ENCODE measurements at places on chromosomes 2 and 18.

- DNase-seq, result no peak
Observed at GRCh38 chr2:120715353-120715752, 20.3 kb upstream of the GLI2 start.

GRCh38 chr18:56807901-56808300 is 156.7 kb downstream of the WDR7 start:
- DNase-seq, result no peak

- DNase-seq, result no peak
Observed at GRCh38 chr2:230694241-230694640, 18.4 kb upstream of the CAB39 start.

DNA sequence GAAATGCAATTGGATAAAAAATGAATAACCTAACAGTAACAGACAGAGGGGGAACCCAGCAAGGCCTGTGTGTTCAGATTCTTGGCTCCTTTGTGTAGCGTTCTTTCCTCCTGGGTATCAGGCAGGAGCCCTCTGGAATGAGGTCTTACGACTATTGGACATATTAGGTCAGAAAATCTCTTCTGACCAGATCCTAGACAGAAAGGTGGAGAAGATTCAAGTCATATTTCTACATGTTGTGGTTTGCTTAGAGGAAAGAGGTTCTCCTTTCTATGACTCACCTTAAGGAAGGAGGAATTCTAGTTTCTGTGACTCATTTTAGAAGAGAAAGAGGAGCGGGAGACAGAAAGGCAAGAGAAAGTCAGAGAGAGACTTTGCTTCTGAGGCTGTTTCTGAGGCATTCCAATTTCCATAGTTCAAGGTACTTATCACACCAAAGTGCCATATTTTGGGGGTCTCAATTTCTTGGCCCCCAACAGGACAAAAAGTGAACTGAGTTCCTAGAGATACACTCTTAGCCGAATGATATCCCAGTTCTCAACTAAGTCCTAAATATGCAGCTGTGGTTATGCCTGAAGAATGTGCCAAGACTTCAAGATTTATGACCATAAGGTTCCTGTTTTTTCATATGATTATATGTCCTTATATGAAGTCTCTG is 618.6 kb downstream of the ZEB2 start:
- DNase-seq, result no peak

- DNase-seq, result no peak
Observed at GRCh38 chr18:9688036-9688741, 19.9 kb upstream of the RAB31 start.

DNA sequence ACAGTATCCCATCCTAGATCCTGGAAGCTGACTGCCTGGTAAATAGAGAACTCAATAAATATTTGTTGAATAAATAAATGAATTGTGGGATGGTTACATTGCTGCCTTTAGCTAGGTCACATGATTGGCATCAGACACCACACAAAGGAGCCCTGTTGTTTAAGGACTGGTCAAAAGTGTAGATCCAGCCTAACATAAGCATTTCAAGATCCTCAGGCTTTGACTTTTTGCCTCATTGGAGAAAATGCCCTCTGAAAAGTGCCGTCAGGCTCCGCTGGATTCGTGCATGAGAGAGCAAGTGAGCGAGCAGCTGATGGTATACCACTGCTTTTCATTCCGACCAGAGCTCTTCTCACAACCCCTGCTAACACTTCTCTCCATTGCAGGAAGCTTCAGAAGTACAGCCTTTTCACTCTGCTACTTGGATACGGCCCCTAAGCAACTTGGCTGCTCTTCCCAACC is 1.3 kb upstream of the ZNF24 start:
- DNase-seq, result no peak
